ENCODE measurements at places on chromosomes 5 and 9.

DNA sequence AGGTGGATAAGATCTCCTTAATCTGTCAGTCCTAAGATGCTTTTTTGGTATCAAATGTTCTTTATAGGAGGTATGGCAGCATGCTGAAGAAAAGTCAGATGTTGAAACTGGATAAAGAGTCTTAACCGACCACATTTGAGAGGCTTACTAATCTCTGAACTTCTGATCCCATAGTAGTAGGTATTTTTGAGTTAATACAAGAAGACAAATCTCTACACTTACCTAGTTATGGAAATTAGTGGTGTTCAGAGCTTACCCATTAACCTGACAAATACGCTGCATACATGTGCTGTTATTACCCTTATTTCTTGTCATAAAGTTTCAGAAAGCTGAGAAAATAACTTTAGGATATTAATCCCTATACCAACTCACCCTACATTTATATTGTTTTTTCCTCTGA lies 83.0 kb downstream of the ISL1 start:
- no peak for DNase-seq

DNA sequence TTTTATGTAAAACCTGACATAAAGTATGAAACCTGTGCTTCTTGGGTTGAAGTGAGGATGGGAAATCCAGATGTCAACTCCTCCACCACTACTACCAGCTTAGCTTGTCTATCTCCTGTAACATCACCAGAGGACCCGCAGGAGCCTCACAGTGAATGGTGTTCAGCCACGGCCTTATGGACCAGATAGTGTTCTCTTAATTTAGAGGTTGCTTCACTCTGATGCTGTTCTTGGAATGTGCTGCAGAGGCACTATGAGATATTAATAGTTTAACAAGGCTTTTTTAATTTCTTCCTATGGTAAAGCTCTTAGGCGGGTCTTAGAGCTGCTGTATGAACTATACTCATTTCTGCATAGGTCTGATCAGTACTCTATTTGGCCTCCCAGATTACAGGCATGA lies 27.9 kb downstream of the NFX1 start:
- DNase-seq, result no peak

DNA sequence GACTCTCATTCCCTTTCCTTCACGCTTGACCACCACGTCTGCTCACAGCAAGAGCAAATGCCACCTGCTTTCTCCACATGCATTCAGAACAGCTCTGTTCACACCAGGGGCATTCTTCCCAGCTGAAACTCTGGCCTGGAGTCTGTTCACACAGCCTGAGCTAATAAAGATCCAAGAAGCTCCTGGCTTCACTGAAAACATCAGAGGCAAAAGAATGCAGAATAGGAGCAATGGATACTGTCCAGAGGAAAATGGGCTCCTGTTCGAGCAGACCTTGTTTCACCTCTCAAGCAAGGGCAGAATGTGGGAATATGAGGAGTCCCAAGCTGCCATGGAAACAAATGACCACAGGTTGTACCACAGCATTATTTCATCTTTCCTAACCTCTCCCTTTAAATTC lies 402.7 kb upstream of the TNC start:
- DNase-seq, result no peak

- no peak for DNase-seq
Observed at GRCh38 chr9:7239708-7240107, 481.9 kb downstream of the KDM4C start.

- no peak for DNase-seq
Observed at GRCh38 chr5:181204826-181205760, at the start of gene TRIM7. TSS of gene TRIM7 (minus strand) at chr5:181205196. CDS start at chr5:181205110, 86 bp downstream.

GRCh38 chr5:124806373-124807077 lies 60.1 kb upstream of the ZNF608 start:
- no peak for DNase-seq

DNA sequence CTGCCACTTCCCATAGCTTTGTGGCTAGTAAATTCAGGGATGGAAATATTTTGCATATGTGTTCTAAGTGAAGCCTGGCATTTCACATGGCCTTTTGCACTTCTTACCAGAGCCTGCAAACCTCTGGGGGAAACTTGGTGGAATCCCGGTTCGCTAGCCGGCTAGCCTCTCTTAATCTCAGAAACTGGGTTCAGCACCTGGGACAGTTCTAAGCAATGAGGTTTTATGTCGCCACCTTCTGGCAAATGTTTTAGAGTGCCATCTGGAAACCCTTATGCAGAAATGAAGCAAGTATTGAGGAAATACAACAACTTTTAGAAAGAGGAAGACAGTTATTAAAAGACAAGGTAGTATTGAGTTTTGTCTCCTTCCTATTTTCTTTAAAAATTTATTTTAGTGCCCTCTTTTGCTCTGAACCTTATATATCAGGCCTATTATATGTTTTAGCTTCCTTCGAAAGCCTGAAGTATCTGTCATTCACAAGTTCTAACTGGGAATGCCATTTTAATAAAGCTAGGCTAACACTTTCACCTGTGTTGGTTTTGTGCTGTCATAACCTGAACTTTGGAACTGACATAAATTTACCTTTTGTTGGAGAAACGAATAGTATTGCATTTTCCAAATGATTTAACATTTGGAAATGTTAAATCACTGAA lies 963 bp upstream of the HTR1A start:
- DNase-seq, result no peak

GRCh38 chr9:2477755-2478154 lies 143.8 kb upstream of the VLDLR start:
- DNase-seq, result no peak

DNA sequence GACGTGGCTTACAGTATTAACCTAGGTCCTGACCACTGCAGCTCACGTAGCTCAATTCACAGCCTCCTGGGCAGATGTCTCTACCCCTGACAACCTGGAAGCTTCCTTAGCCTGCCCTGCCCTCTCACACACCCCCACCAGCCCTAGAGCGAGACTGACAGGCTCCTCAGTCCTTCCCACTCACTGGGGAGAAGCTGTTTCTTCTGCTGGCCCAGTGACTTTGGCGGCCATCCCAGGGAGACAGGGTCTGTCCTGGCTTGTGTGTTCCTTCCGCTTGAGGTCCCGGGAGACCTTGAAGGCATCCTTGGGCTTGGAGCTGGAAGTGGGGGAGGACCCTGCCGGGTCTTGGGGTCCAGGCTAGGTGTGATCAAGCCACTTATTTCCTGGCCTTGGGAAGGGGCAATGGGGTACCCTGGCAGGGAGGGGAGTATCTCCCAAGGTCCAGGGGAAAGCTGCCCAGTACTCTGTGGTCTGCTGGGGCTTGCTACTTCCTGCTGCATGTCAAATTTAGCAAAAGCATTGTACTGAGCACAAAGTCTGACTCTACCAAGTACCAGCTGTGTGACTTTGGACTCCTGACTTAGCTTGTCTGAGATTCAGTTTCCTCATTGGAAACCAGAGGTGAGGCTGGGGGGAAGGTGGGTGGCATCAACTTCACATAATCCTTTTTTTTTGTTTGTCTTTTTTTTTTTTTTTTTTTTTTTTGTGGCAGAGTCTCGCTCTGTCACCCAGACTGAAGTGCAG lies 1.9 kb downstream of the MIGA2 start:
- no peak for DNase-seq

- DNase-seq, result no peak
Observed at GRCh38 chr9:89766991-89767390, 162.2 kb downstream of the GADD45G start.

GRCh38 chr9:297104-297972 lies 82.7 kb downstream of the DOCK8 start:
- DNase-seq, result no peak

GRCh38 chr5:97085459-97086181 lies 56.8 kb downstream of the LIX1 start:
- DNase-seq, result no peak

GRCh38 chr5:96144289-96144688 lies 182.6 kb upstream of the ELL2 start:
- DNase-seq, result no peak

- peak; percentile 71 for DNase-seq
Observed at GRCh38 chr9:114898741-114899140, 31.6 kb downstream of the TNFSF8 start.

DNA sequence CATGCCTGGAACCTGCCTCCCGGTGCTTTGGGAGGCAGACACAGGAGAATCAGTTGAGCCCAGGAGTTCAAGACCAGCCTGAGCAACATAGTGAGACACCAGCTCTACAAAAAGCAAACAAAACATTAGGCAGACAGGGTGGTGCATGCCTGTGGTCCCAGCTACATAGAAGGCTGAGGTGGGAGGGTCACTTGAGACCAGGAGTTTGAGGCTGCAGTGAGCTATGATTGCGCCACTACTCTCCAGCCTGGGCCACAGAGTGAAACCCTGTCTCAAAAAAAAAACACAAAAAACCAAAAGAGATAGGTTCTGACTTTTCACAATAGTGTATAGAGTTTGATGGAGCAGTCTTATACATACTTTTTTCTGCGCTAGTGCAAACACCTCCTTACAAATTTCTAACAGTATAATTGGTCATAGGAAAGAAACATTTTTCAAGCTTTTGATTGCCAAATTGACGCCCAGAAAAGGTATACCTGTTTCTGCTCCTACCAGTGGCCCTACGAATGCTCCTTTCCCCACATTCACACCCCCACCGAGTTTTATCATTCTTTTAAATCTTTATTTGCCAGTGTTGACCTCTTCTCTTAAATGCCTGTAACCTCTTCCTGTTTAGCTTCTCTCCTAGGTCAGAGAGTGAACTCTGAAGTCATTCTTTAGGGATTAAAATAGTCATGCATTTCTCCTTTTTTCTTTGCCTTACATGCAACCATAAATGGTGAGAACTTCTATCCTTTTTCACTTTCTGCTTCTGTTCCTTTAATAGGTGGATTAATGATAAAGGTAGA lies 7.5 kb downstream of the DOCK8 start:
- DNase-seq, result no peak

GRCh38 chr5:149608936-149609545 lies 27.7 kb downstream of the ARHGEF37 start:
- no peak for DNase-seq

DNA sequence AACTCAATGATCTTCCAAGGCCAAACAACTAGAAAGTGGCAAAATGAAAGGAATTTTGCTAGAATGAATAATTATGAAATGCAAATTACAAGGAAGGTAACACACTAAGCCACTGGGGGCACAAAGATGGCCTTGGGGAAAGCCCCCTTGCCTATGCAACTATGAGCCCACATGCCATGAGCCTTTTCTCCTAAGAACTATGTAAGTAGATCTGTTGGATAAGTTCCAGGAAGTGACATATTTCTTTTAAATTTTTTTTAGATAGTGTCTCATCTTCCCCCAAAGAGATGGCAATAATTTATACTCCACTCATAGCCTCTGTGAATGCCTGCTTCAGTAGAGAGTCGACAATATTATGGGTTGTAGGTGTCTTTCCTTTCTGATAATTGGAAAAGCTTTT lies 257.8 kb downstream of the AUH start:
- DNase-seq, result no peak

- no peak for DNase-seq
Observed at GRCh38 chr5:67066815-67067214, 129.8 kb downstream of the CD180 start.

GRCh38 chr5:81310402-81311063 lies 9.1 kb downstream of the ZCCHC9 start:
- no peak for DNase-seq

All from effector CD4-positive, alpha-beta T cell (primary cell).